ENCODE measurements at places on chromosomes 2 and 18. TPM values are rescaled to one million over a fixed set of nuclear protein-coding genes. Genes with fewer than 3 reads are reported as not detected.

GRCh38 chr2:70508711-70509462 lies 44.7 kb downstream of the TGFA start:
- no peak for DNase-seq

DNA sequence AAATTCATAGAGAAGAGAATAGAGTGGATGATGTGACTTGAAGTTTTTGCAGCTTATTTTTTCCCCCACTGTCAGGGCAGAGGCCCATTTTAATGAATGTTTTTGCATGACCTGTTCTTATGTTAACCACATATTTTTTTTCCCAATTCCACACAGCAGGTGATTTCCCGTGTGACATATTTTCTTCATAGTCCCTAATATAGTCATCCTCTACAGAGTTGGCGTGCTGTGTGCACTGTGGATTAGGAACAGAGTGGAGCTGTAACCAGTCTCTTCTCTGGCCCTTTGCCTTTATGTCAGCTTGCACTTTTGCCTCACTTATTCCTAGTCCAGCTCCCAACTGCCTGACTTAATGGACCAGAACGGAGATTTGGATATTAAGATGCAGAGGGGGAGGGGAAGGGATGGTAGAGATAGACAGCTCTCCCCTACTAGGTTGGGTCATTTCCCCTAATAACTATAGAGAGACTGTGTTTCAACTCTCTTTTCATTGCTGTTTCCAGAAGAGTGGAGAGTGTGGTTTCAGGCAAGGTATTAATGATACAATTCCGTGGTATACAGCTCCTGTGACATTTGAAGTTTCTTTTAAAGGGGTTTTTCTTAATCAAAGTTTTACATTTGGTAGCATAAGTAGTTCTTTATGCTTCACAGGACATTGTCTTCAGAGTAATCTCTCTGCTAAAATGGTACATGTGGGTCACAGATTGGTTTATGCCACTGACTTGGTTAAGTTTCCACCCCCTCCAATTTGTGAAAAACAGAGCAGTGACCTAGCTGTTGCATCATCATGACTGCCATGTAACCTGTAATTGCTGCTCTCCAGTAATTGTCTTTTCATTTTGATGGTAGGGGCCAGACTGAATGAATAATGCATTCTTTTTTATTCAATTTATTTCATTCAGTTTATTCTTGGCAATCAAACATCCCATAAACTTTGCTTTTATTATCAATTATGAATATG lies 161.3 kb downstream of the HAUS1 start:
- no peak for DNase-seq

- DNase-seq, result no peak
These were observed 398.4 kb upstream of the CHST9 start for GRCh38 chr18:27583466-27583865.

DNA sequence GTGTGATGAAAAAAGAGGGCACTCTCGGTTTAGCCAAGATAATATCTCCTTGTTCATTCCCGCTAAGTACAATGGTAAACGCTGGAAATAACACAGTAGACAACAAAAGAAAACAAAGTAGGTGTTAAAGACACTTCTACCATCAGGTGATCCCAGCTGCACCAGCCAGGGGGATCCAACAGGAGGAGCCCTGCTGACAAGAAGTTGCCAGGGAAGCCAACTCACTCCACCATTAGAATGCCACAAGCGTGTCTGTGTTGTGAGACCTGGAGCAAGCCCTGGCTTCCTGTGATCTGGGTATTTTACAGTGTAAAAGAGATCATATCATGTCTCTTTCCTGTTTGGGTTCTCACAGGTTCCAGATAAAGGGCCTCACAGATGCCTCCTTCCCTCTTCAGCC lies 117.0 kb downstream of the GRB14 start:
- no peak for DNase-seq

- no peak for DNase-seq
These were observed 67.0 kb upstream of the SERTAD2 start for GRCh38 chr2:64720535-64721319.

DNA sequence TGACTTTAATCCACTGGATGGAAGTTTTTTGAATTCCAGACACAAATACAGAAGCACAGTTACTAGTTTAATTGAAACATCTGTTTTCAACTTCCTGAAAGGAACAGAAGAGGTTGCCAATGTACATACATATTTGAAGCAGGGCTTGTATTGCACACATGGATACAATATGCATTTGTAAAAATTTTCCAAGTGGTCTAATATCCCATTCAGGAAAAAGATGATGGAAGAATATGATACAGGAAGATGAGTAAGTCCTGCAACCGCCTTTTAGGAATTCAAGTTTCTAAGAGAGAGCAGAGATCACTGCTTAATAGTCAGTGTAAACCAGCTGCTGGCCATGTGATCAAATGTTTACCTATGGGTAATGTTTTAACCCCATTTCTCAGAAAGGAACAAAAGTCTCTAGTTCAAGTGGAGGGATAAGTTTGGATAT lies 265.4 kb downstream of the TRIB2 start:
- no peak for DNase-seq

CRYGD gene
- total RNA-seq, result not detected

GRCh38 chr2:56211048-56211447 lies 27.3 kb downstream of the CCDC85A start:
- DNase-seq, result no peak

DNA sequence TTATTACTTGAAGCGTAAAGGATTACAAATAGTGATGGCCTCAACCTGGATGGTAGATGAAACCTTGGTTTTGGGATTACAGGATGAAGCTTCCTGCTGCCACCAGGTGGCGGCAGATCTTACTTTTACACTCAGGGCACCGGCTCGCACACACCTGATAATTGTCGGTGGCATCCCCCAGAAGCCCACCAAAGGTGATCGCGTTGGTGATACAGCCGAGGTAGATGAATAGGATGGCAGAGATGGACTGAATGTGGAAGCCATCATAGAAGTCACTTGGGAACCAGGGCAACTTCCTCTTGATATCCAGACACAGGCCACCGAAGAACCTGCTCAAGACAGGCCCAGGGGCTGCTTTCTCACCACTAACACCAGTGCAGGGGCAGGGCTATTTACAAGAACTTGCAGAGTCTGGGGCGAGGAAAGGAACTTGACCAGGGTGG lies 51.8 kb downstream of the MTHFD2 start:
- peak; percentile 64 for DNase-seq

DNA sequence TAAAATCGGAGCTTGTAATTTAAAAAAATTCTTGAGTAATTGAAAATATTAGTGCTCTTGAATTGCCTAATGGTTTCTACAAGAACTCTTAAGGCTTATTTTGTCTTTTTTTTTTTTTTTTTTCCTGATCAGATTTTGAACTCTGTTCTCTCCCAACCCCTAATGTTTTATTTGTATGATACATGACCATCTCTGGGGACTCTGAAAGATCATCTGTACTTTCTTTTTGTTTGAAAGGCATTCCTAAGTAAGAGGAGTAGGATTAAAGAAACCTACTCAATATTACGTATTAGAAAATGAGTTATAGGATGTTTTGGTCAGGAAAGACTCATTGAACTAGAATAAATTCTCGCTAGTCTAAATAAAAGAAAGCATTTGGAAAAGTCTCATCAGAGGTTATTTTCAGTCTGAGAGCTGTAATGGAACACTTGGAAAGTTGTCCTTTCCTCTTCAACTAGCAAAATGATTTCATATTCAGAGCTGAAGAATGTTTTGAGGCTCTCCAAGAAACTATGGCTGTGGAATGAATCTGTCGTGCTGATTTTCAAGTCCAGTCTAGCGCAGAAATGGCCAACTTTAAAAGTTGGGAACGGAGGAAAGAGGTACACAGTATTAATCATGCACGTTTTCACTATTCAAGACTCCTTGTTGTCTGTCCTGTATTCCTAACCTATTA lies 182.7 kb downstream of the PRPF40A start:
- DNase-seq, result no peak

DNA sequence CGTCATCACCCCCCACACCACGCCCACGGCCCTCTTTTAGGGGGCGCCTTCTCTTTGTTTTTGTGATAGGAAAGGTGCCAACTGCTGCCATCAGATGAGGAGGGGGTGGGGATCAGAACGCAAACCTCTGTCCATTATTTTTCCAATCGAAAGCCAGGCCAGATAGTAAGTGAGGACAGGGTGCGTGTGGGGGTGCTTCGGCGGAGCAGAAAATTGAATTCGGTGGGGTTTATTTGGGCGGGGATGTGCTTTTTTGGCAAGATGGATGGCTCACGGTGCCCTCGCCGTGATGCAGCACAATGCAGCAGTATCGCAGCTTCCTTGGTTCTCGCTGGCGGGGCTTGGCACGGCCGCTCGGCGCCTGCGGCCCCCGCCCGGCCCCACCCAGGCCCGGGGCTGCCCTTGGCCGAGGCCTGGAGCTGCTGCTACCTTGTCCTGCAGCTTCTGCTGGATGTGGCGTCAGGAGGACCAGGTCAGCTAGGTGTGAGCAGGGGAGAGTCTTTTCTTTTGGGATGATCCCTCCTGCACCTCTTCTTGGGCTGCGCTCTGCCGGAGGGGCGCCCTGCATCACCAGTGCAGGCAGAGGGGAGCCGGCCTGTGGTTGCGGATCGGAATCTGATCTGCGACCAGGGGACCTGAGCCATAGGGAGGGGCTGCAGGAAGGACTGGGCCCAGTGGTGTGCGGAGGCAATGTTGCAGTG lies 1.3 kb downstream of the SPTBN1 start:
- no peak for DNase-seq

AKAIN1 gene
- not detected for total RNA-seq

GRCh38 chr2:213017404-213017803 lies 134.0 kb downstream of the IKZF2 start:
- no peak for DNase-seq

PLEKHH2 gene
- 2.6 TPM for total RNA-seq

CRYGC gene
- not detected for total RNA-seq

DNA sequence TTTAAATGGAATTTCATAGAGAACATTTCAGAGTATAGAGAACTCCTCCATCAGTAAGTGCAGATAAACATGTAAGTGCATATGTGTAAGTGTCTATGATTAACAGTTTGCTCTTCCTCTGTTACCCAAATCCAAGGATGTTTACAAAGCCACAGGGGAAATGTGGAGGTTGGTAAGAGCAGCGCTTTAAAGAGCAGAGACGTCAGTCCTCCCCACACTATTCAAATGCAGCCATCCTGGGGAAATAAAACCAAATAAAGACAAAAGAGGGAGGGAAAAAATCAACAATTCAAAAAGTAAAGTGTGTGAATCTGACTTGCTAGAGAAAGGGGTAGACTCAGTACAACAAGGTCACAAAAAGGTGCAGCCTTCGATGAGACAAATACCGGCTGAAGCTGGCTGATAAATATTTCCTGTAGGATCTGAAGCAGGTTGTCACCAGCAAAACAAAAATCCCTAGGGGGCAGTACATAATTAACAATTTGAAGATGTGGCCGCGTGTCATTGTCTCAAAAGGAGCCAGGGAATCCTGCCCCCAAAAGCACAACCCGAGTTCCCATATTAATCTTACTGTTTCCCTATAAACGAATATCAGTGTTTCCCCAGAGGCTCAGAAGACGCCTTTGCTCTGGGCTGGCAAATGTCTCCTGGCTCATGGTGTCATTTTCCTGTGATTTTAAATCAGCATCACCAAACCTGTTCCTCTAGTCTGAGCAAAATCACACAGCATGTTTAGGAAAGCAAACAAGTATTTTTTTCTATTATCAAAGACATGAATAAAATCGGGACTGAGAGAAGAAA lies 216.5 kb downstream of the CDCA7 start:
- DNase-seq, result peak; percentile 34

DNA sequence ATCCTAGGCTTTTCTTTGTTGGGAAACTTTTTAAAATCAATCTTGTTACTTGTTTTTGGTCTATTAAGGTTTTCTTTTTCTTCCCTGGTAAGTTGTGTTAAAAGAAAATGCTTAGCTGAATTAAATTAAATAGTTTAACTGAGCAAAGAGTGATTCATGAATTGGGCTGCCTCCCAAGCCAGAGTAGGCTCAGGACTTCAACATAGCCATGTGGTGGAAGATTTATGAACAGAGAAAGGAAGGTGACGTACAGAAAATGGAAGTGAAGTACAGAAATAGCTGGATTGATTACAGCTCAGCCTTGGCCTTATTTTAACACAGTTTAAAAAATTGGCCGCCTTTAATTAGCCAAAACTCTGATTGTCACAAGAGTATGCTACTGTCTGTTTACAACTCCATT lies 27.9 kb upstream of the GALNT5 start:
- DNase-seq, result no peak

DNA sequence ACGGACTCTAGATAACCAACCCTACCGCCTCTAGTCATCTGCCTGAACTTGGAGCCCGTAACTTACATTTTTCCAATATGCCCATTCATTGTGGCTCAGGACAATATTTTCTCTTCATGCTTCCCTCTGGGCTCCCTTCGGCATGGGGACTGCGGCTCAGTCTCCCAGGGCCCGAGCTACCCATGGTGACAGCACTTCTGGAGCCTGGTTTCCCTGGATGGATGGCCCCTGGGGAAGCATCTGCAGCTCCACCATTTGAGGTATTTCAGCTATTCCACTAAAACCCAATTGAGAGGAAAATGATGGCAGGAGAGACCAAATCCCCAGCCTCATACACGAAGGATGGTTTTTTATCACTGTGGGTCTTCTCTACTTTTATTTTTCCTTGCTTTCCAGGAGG lies 74.3 kb downstream of the KIF5C start:
- no peak for DNase-seq

- DNase-seq, result no peak
These were observed 33.8 kb upstream of the NFATC1 start for GRCh38 chr18:79361766-79362522.

KLHL41 gene
- total RNA-seq, result 1.5 TPM

GRCh38 chr2:88866756-88867155 lies 175.3 kb downstream of the RPIA start:
- DNase-seq, result no peak

DNA sequence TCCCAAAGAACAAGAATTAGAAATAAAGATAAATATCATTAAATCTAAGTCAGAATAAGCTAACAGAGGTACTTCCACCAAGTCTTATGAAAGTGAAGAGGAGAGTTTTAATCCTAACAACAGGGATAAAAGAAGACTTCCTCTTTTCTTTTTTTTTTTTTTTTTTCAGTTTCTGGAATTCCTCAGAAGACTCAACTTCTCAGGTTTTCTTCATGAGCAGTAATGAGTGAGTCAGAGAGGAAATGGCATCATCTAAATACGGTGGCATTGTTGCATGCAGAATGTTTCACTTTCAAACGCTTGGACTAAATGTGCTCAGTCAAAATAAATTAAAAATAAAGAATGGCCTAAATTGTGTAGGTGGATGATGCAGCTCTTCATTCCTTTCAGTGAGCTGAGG lies 45.6 kb upstream of the ARHGAP15 start:
- DNase-seq, result no peak

EHD3 gene
- 1.9 TPM for total RNA-seq

GRCh38 chr2:69693059-69693774 lies 48.7 kb upstream of the ANXA4 start:
- DNase-seq, result peak; percentile 55

CFC1 gene
- 0.92 TPM for total RNA-seq

GRCh38 chr2:81650048-81650971 lies 1345.8 kb upstream of the LRRTM1 start:
- no peak for DNase-seq

GRCh38 chr18:38116716-38117115 lies 551.1 kb upstream of the CELF4 start:
- no peak for DNase-seq

DNA sequence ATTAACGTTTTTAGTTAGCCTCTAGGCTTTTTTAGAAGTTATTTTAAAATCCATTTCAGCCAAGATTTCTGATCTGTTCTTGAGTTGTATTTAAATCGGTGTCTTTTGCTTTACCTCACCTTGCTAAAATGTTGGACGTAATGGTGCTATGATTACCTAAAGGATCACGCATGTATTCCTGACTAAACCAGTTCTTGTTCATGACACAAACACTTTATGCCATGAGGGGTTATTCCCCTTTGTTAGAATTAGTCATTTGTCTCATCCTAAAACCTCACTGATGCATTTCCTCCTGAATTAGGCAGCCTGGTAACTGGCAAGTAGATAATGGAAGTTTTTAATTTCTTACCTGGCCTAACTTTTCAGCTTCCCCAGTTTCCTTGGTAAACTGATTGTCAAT lies 185.4 kb upstream of the TANK start:
- DNase-seq, result no peak
